ENCODE measurements at places on chromosomes 4 and X. TPM values are rescaled to one million over a fixed set of nuclear protein-coding genes. Genes with fewer than 3 reads are reported as not detected.

DNA sequence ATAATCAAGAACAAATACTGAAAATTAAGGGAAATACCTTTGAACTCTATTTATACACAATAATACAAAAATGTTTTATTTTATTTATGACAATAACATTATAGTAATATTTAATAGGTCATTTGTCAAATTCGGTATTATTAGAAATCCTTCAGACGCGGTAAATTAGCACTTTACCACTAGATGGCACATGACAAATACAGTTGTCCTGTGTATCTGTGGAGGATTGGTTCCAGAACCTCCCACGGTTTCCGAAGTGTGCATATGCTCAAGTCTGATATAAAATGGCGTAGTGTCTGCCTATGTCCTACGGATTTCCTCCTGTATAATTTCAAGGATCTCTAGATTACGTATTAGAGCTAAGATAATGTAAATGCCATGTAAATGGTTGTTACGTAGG is 8.1 kb upstream of the LINC00632 start:
- no peak for DNase-seq

DNA sequence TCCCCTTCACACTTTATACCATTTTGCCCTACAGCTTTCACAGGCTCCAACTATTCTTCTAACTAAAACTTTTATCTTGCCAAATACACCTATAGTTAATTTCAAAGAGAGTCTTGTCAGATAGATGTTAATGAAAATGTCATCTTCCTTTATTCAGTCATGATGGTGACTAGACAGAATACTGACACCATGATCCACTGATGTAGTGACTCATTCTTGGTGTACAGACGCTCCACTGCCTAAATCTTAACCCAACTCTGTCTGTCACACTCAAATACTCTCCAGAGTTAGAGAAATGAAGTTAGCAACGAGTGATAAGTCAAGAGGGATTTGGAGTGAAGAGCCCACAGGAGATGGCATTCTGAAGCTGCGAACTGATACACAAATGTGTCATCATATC is 32.1 kb upstream of the HDAC8 start:
- no peak for DNase-seq

DNA sequence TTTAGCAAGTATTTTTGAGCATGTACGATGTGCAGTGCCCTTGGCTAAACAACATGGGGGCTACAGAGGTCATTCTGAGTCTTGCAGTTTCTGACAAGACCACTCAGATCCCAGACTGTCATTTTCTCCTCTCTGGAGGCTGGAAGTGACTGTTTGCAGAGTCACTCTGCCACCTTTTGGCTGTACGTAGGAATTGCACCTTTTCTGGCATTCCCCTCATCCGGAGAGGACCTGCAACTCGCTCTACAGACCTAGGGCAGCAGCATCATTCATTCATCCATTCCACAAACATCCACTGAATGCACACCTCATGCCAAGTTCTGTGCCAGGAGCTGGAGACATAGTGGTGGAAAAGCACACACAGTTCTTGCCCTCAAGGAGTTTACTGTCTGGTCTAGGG is 160.4 kb upstream of the GPR101 start:
- peak; percentile 20 for DNase-seq

DNA sequence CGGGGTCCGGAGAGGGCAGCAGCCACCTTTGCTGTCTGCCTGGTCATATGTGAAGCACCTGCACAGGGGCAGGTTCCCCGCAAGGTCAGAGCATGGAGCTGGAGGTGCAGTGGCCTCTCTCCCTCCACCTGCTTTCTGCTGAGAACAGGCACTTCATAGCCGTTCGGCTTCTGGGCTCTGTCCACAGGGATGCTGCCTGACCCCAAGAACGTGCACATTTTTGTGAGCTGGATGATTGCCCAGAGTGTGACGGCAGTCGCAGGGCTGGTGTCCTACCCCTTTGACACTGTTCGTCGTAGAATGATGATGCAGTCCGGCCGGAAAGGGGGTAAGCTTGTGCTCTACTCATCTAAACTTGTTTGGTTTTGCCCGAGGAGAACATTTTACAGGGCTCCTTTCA is 2.5 kb downstream of the SLC25A4 start:
- no peak for DNase-seq

DNA sequence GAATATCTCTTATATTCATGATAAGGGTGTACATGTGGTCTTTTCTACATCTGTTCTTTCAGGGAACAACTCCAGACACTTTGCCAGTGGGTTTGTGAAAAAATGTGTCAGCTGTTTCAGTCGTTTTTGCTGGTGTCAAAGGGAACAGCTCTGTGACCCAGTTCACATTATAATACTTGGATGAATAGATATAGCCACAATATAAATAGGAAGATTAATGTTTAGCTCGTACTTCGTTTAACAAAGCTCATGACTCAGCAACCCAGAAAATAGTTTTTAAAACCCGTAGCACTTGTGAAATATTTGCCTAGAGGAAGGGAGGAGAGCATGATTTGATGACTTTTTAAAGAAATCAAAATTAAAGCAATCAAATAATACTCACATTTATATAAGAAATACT is 7.9 kb downstream of the LIAS start:
- DNase-seq: no peak

- DNase-seq: no peak
Measured at GRCh38 chr4:185833055-185833598, 21.1 kb upstream of the SORBS2 start.

- no peak for DNase-seq
Measured at GRCh38 chrX:39043838-39044550, 242.7 kb downstream of the MID1IP1 start.

DNA sequence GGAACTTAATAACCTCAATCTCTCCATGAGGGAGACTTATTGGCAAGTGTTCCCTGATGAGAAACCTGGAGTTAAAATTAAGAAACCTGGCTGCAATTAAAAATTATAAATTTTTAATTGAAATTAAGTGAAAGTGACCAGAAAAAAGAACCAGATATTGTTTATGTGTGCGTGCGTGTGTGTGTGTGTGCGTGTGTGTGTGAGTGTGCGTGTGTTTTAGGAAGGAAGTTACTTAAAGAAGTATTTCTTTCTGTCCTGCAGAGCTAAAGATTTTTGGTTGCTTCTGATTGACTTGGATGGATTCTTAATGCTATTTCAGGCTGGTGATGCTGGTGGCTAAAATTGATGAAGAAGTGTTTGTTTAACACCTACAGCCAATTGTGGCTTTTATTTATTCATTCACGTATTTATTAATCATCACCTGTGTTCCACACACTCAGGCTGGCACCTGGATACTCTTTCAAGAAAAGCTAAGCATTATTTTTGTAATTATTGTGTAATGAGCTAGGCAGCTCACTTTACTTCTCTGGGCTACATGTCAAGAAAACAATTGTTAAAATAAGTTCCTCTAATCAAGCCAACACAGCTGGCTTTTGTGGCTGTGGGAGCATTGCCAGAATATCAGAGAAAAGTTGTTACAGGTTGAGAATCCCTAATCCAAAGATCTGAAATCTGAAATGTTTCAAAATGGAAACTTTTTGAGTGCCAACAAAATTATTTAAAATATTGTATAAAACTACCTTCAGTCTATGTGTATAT is 68.5 kb downstream of the CEP44 start:
- DNase-seq: no peak

DNA sequence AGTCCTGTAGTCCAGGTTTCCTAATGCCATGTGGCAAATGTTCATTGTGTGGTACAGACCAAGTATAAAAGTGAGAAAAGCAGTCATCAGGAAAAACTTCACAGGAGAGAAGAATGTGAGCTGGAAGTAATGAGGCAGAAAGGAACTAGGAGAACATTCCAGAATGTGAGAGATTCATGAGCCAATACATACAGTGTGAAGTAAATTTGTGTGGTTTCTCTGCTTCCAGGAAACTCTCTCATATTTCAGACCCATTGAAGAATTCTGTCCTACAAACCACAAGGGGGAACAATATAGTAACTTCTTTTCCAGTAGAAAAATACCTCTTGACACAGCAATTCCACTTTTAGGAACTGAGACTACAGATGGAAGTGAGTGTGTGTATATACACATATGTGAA is 136.5 kb downstream of the RNF150 start:
- DNase-seq: no peak

The NAP1L3 gene
- 0.49 TPM for total RNA-seq
